Neural crest cell (in vitro differentiated cells): ENCODE measurements at places on chromosomes 12 and 14. TPM values are rescaled to one million over a fixed set of nuclear protein-coding genes. Genes with fewer than 3 reads are reported as not detected.

NPFF gene
- 0.73 TPM in 1 of 2 replicates, not detected in the other for total RNA-seq

GLI1 gene
- 0.58 and 1.3 TPM in 2 replicates for total RNA-seq

INHBE gene
- total RNA-seq = 0.36 and 0.61 TPM in 2 replicates

MYO1A gene
- 0.25 and 0.40 TPM in 2 replicates for total RNA-seq

B4GALNT3 gene
- 2.6 and 3.1 TPM in 2 replicates for total RNA-seq

FAM90A1 gene
- not detected in 2 replicates for total RNA-seq

LTB4R gene
- total RNA-seq = 4.7 and 5.3 TPM in 2 replicates

IFNG-AS1 gene
- not detected in 2 replicates for total RNA-seq

IL31 gene
- not detected in 2 replicates for total RNA-seq

LRRK2 gene
- total RNA-seq = 2.1 and 2.8 TPM in 2 replicates

TC2N gene
- total RNA-seq = 0.09 TPM in 1 of 2 replicates, not detected in the other

DDHD1 gene
- 17.9 and 18.0 TPM in 2 replicates for total RNA-seq

BLTP3B gene
- total RNA-seq = 17.8 and 19.0 TPM in 2 replicates

DPPA3 gene
- total RNA-seq = not detected in 2 replicates
